ENCODE measurements at places on chromosomes 4 and X.

- no peaks in the 10 kb centered on the region for H3K4me1 ChIP-seq
- DNase-seq: no peak
- H3K27ac ChIP-seq: no peak overlapping the region
- no peak overlapping the region for H3K4me3 ChIP-seq
- no peaks in the 10 kb centered on the region for H3K27me3 ChIP-seq
- H3K36me3 ChIP-seq: no peaks in the 10 kb centered on the region
These were observed 103.6 kb downstream of the AREG start for GRCh38 chr4:74548561-74548960.

GRCh38 chr4:104747635-104748034, 252.9 kb upstream of the CXXC4 start:
- H3K4me1 ChIP-seq: peaks cover 8% of the 10 kb centered on the region
- H3K27ac ChIP-seq: no peak overlapping the region
- H3K36me3 ChIP-seq: no peaks in the 10 kb centered on the region
- no peaks in the 10 kb centered on the region for H3K27me3 ChIP-seq
- H3K4me3 ChIP-seq: no peak overlapping the region

- no peaks in the 10 kb centered on the region for H3K36me3 ChIP-seq
- no peak overlapping the region for H3K4me3 ChIP-seq
- H3K27me3 ChIP-seq: no peaks in the 10 kb centered on the region
- peaks cover 5% of the 10 kb centered on the region for H3K4me1 ChIP-seq
These were observed 1.6 kb downstream of the C4orf51 start for GRCh38 chr4:145681518-145681917.

DNA sequence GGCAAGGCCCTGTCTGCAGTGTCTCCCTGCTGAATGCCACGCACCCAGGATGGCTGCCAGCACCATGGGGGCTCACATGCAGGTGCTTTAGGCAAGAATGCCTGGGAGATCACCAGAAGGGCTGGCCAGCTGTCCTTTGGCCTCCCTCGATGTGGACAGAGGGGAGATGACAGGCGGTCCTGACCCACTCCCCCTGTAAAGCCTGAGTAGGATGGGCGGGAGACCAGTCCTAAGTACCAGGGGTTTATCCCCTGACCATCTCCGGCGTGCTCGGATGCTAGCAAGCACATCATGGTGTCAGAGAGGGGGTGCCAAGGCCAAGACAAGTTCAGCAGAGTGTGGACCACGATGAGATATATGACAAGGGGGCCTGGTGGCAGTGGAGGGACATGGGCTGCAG, 5.3 kb downstream of the PDZD4 start:
- H3K4me1 ChIP-seq: no peaks in the 10 kb centered on the region
- DNase-seq: no peak
- H3K36me3 ChIP-seq: no peaks in the 10 kb centered on the region
- no peak overlapping the region for H3K4me3 ChIP-seq
- H3K27me3 ChIP-seq: peaks cover 38% of the 10 kb centered on the region

DNA sequence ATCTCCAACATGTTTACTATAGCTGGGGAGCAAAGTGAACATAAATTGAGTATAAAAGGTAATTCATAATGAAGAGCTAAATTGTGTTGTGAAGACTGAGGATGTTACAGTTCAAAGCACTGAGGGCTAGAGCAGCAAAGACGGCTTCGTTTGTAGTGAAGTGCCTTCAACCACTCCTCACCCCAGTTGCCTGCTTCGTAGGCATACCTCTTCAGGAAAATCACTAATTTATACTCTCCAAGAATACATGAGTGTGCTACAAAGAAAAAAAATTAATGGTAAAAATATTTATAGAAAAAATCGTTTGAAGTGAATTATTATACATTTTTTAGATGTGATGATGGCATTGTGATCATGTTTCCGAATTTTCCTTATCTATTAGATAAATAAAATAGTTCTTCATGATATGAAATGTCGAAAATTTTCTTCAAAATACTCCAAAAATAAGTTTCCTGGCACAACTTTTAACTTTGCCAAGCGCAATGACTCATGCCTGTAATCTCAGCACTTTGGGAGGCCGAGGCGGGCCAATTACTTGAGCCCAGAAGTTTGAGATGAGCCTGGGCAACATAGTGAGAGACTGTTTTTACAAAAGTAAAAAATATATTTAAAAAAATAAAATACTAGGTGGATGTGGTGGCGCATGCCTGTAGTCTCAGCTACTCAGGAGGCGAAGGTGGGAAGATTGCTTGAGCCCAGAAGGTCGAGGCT, 41.6 kb downstream of the ZFP42 start:
- no peaks in the 10 kb centered on the region for H3K36me3 ChIP-seq
- DNase-seq: no peak
- H3K27me3 ChIP-seq: no peaks in the 10 kb centered on the region
- no peak overlapping the region for H3K27ac ChIP-seq
- peaks cover 14% of the 10 kb centered on the region for H3K4me1 ChIP-seq

DNA sequence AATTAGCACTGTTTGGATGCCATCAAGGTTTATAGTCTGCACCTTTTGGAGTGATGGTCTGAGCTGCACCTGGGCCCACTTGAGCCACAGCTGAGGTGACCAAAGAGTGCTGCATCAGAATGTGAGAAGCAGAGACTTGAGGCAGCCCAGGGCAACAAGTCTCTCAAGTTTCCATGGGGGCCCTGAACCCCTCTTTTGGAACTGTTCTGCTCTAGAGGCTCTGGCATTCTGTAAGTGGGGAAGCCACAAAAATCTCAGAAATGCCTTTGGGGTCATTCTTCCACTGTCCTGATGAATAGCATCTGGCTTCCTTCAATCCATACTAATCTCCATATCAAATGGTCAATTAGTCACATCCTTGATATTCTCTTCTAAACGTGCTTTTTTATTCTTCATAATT, 298.4 kb upstream of the MAOA start:
- no peak for DNase-seq
- H3K4me3 ChIP-seq: no peak overlapping the region
- no peaks in the 10 kb centered on the region for H3K4me1 ChIP-seq

- DNase-seq: no peak
- H3K4me3 ChIP-seq: no peak overlapping the region
- H3K4me1 ChIP-seq: peaks cover 11% of the 10 kb centered on the region
- H3K27me3 ChIP-seq: no peaks in the 10 kb centered on the region
These were observed 27.7 kb upstream of the TBC1D14 start for GRCh38 chr4:6881908-6882307.

GRCh38 chr4:93467484-93468155, 360.9 kb upstream of the ATOH1 start:
- peaks cover 10% of the 10 kb centered on the region for H3K4me1 ChIP-seq
- no peak overlapping the region for H3K4me3 ChIP-seq
- no peak overlapping the region for H3K27ac ChIP-seq
- H3K36me3 ChIP-seq: no peaks in the 10 kb centered on the region

DNA sequence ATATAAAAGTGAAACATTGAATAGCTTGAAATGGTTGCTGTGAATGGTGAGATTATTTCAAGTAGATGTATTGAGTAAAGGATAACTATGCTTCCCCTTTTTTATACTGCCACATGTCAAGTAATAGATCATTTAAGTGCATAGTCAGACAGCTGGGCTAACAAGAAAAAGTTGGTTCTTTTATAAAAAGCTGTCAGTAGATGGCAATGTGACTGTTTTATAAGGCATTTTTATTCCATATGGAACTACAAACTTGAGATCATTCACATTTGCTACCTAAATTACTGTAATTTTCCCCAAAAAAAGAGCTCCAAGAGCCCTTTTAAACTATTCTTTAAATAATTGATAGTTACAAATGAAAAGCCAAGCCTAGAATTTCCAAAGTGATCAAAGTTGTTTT, 831.0 kb downstream of the C4orf33 start:
- peaks cover 6% of the 10 kb centered on the region for H3K4me1 ChIP-seq
- no peaks in the 10 kb centered on the region for H3K36me3 ChIP-seq
- no peaks in the 10 kb centered on the region for H3K27me3 ChIP-seq
- no peak overlapping the region for H3K4me3 ChIP-seq

- H3K27ac ChIP-seq: no peak overlapping the region
- H3K4me1 ChIP-seq: no peaks in the 10 kb centered on the region
- H3K36me3 ChIP-seq: no peaks in the 10 kb centered on the region
These were observed 915.9 kb downstream of the PDHA2 start for GRCh38 chr4:96755569-96756484.

DNA sequence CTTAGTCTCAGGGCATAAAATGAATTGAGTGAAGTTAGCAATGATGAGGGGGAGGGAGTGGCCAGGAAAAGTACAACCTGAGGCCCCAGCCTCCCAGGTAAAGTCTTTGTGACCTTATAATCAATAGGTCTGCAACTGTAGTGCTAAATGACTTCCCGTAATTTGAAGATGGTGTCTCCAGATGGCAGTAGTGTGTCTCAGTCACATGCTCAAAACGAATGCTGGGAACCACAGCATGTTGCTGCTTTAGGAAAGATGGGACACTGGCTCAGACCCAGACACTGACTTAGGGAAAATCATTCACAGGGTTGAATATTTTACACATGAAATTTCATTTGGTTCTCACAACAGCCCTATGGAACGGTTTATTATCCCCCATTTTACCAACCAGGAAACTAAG, 10.3 kb downstream of the SRPX2 start:
- no peaks in the 10 kb centered on the region for H3K36me3 ChIP-seq
- no peak overlapping the region for H3K4me3 ChIP-seq
- H3K4me1 ChIP-seq: no peaks in the 10 kb centered on the region
- DNase-seq: peak; percentile 9
- H3K27ac ChIP-seq: no peak overlapping the region
- H3K27me3 ChIP-seq: no peaks in the 10 kb centered on the region

- H3K27me3 ChIP-seq: no peaks in the 10 kb centered on the region
- no peaks in the 10 kb centered on the region for H3K4me1 ChIP-seq
- H3K36me3 ChIP-seq: peaks cover 10% of the 10 kb centered on the region
- H3K27ac ChIP-seq: no peak overlapping the region
- no peak for DNase-seq
These were observed 22.5 kb downstream of the HNRNPH2 start for GRCh38 chrX:101430457-101431078.

GRCh38 chr4:41142376-41143310, 71.7 kb downstream of the APBB2 start:
- peaks cover 46% of the 10 kb centered on the region for H3K4me1 ChIP-seq
- H3K27me3 ChIP-seq: no peaks in the 10 kb centered on the region
- no peak for DNase-seq
- no peak overlapping the region for H3K27ac ChIP-seq
- no peaks in the 10 kb centered on the region for H3K36me3 ChIP-seq

- H3K27me3 ChIP-seq: no peaks in the 10 kb centered on the region
- no peak overlapping the region for H3K27ac ChIP-seq
- no peak overlapping the region for H3K4me3 ChIP-seq
- no peaks in the 10 kb centered on the region for H3K4me1 ChIP-seq
- no peaks in the 10 kb centered on the region for H3K36me3 ChIP-seq
These were observed 25.7 kb downstream of the RNF128 start for GRCh38 chrX:106752101-106752678.

- H3K36me3 ChIP-seq: no peaks in the 10 kb centered on the region
- H3K4me1 ChIP-seq: no peaks in the 10 kb centered on the region
- H3K4me3 ChIP-seq: no peak overlapping the region
These were observed 542.9 kb upstream of the GRIA3 start for GRCh38 chrX:122641136-122641535.

- no peaks in the 10 kb centered on the region for H3K27me3 ChIP-seq
- no peak for DNase-seq
- no peaks in the 10 kb centered on the region for H3K36me3 ChIP-seq
- H3K27ac ChIP-seq: no peak overlapping the region
- no peaks in the 10 kb centered on the region for H3K4me1 ChIP-seq
These were observed 55.9 kb downstream of the HTRA3 start for GRCh38 chr4:8325291-8325973.

DNA sequence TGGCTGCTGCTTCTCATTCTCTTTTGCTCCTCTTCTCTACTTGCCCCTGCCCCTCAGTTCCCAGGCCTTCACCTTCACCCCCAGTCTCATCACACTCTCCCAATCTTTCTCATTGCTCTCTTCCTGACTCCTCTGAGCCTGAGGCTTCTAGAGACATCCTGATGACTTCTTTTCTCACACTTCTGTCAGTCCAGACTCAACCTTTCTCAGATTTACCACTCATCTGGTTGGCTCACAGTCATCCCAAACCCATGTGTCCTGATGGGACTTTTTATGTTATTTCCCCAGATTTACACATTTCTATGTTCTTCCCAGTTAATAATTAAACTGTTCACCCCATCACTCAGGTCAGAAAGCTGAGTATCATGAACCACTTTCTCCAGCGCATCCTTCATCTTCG, 68.0 kb downstream of the TMA16 start:
- peaks cover 6% of the 10 kb centered on the region for H3K36me3 ChIP-seq
- peaks cover 22% of the 10 kb centered on the region for H3K4me1 ChIP-seq
- H3K27ac ChIP-seq: no peak overlapping the region
- H3K27me3 ChIP-seq: no peaks in the 10 kb centered on the region
- no peak overlapping the region for H3K4me3 ChIP-seq

DNA sequence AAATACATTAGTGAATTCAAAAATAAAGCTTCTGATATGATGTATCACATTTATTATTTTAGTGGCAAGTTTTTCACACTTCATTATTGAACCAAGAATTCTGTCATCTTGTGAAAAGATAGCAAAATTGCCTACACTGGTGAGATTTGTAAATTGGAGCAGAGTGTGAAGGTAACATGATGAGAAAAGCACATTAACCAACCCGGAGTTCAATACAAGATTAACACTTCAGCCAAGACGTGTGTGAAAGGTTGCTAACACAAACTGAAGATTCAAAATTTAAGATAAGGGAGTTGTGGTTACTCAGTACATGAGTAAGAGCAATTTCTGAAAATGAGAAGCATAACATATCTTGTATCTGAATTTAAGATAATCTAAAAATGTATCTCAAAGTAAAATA, 346.7 kb downstream of the PDHA2 start:
- no peak for DNase-seq
- no peak overlapping the region for H3K27ac ChIP-seq
- no peaks in the 10 kb centered on the region for H3K36me3 ChIP-seq
- H3K27me3 ChIP-seq: no peaks in the 10 kb centered on the region
- no peak overlapping the region for H3K4me3 ChIP-seq
- no peaks in the 10 kb centered on the region for H3K4me1 ChIP-seq

- H3K4me3 ChIP-seq: no peak overlapping the region
- H3K27ac ChIP-seq: no peak overlapping the region
- no peak for DNase-seq
- H3K36me3 ChIP-seq: no peaks in the 10 kb centered on the region
These were observed 31.5 kb downstream of the CASP3 start for GRCh38 chr4:184617600-184618196.

GRCh38 chrX:19991350-19991718, 473 bp upstream of the BCLAF3 start:
- H3K4me1 ChIP-seq: no peaks in the 10 kb centered on the region
- DNase-seq: no peak
- peak overlapping the region; percentile 77 for H3K4me3 ChIP-seq
- H3K36me3 ChIP-seq: no peaks in the 10 kb centered on the region
- H3K27me3 ChIP-seq: no peaks in the 10 kb centered on the region

- H3K4me1 ChIP-seq: no peaks in the 10 kb centered on the region
- DNase-seq: peak; percentile 87
- peak overlapping the region; percentile 31 for H3K4me3 ChIP-seq
These were observed 45.1 kb downstream of the CHM start for GRCh38 chrX:86002076-86002896.

GRCh38 chrX:151697522-151697921, 2.3 kb downstream of the PRRG3 start:
- no peak for DNase-seq
- no peak overlapping the region for H3K4me3 ChIP-seq
- H3K36me3 ChIP-seq: no peaks in the 10 kb centered on the region
- no peak overlapping the region for H3K27ac ChIP-seq
- peaks cover 40% of the 10 kb centered on the region for H3K27me3 ChIP-seq
- H3K4me1 ChIP-seq: no peaks in the 10 kb centered on the region

Measured in neural progenitor cell (in vitro differentiated cells).